Cortex of kidney (tissue), 1 donor: ENCODE measurements at places on chromosomes 13 and 19.

DNA sequence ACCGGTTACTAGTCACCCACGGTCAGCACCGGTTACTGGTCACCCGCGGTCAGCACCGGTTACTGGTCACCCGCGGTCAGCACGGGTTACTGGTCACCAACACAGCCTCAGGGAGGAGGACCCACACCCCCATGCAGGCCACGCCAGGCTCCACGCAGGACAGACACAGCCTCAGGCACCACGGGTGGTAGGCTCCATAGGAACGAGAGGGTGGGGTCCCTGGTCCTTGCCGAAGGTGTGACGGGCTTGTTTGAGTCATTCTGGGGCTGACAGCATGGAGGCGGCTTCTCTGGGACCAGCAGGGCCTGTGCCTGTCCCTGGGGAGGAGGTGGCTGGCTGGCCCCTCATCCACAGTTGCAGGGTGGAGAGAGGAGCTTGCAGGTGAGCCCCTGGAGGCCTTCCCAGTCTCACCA lies 122.8 kb upstream of the SOX1 start:
- no peak for DNase-seq

- DNase-seq = no peak
These were observed 3.4 kb upstream of the WIZ start for GRCh38 chr19:15453091-15453578.

- no peak for DNase-seq
These were observed 27.6 kb downstream of the DNAJC3 start for GRCh38 chr13:95704510-95704909.

- no peak for DNase-seq
These were observed 4.8 kb downstream of the TSHZ3 start for GRCh38 chr19:31344403-31344802.

GRCh38 chr13:43057653-43058317 lies 34.4 kb downstream of the DNAJC15 start:
- no peak for DNase-seq

DNA sequence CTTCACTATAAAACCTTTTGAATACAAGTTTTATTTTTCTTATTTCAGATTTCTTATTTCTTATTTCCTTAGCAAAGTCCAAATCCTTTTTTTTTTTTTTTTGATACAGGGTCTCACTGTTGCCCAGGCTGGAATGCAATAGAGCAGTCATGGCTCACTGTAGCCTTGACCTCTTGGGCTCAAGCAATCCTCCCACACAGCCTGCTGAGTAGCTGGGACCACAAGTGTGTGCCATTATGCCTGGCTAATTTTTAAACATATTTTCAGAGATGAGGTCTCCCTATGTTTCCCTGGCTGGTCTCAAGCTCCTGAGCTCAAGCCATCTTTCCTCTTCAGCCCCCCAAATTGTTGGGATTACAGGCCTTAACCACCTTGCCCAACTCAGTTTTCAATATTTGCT lies 334.3 kb downstream of the DLEU7 start:
- no peak for DNase-seq

GRCh38 chr19:45010306-45010705 lies 9.0 kb downstream of the RELB start:
- DNase-seq = no peak

- DNase-seq = no peak
These were observed 186.5 kb upstream of the SPRY2 start for GRCh38 chr13:80527400-80527799.

DNA sequence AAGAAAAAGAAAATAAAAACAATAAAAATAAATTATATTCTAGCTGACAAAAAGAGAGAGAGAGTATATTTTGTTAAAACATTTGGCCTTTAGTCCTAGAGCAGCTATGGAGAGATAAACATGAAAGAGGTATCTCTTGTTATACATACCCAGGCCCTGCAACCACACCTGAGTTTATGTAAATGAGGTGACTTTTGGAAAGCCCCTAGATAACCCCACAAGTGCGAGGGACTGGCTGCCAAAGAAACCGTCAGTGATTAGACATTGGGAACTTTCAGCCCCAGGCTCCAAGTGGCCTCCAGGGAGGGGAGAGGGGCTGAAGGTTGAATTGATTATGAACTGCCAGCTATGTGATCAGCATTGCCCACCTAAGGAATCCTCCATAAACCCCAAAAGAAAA lies 2.1 kb upstream of the NLRP7 start:
- no peak for DNase-seq

GRCh38 chr13:26030331-26030730 lies 21.5 kb downstream of the SHISA2 start:
- no peak for DNase-seq

DNA sequence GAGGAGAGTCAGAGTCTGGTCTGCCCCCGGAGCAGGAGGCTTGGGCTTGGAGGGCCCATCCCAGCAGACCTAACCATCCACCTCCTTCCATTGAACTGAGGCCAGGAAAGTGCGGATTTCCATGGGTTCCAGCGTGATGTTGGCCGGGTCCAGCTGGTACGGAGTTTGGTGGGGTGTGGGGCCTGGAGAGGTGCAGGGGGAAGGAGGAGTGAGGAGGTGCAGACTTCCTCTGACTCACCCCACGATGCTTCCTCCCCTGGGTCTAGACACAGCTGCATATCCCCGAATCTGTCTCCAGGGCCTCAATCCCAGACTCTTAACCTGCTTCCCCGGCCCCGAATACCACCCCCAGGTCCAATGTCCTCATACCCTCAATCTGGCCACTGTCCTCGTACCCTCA lies 20.0 kb downstream of the MAN2B1 start:
- DNase-seq = no peak

DNA sequence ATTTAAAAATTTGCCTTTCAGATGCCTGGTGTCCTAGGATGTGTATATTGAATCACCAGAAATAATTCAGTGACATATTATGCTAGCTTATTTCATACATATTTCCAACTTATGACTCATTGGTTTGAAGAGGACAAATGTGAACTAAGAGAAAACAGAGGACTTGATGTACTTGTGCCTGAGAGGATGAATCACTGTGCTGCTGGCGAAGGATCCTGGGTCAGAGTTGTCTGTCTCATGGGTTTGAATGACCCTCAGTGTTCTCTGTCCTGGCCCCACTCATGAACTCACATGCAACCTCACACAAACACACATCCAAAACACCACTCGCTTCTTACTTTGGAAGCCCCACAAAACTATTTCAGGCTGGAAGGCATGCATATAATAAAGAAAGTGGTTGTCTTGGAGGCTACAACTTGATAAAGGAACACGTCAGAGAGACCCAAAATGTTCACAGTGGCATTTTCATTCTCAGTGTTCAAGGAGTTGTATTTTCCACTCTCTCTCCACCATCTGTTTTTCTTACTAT lies 129.0 kb upstream of the SPRY2 start:
- no peak for DNase-seq

DNA sequence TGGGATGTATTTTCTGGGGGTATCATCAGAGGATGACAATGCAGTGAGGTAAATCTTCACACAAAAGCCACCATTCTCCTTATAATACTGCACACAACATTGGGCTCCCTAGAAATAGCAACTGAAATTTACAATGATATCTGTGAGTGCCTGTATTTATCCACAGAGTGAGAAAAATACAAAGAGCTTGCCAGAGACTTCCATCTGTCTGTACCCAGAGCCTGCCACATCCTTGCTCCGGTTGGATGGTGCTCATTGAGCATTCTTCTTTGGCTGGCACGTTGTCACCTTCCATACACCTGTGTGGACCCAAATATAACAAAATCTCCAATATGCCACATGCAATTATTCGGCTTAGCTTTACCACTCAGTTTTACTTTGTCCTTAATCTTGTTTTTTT lies 189.5 kb upstream of the UFM1 start:
- DNase-seq = no peak
